AG08396 (cell line): ENCODE measurements at places on chromosomes 2 and 18.

GRCh38 chr2:84741182-84741822 lies 139.6 kb downstream of the TRABD2A start:
- DNase-seq = no peak

- DNase-seq = no peak
Measured at GRCh38 chr2:24351627-24351938, 8.8 kb downstream of the ITSN2 start.

DNA sequence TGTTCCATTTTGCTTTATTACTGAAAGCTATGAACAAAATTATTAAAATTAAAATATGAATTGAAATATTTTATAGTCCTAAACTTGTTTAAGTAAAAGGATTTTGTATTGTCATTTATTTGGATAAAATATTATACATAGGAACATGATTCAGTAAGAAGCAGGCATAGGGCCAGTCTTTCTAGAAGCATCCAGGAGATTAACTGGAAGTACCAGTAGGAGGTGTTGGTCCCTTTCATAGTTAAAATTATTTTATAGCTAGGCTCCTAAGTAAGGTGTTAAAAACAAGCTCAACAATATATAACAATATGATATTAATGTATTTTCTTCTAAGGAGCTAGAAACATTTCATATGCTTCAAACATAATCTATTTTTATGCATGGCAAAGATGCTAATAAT lies 43.7 kb downstream of the FIGN start:
- DNase-seq = no peak

DNA sequence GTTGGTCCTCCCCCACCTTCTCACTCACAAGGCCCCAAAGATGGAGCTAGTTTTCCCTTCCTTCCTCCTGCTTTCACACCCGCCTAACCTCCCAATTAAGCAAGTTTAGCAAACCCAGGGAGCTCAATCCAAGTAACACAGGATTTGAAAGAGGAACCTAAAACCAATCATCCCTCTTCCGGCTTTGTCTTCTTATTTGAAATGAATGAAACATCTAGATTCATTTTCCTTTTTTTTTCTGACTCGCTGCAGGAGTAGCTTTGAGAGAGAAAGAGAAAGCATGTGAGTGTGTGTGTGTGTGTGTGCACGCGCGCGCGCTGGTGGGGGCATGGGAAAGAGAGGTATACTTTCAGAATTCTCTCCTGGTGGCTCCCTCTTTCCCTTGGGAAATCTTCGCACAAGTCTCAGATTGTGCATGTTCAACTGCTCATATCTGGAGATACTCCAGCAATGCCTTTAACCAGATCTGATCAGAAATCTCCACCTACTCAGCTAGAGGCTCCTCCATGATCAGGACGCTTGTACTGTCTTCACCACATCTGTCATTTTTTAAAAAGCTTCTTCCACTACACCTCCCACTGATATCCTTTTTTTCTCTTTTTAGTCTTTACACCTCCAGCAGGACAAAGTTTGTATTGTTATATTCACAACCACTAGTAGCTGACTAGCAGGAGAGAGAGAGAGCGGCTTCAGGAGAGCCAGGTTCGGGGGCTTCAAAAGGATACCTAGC lies 1.7 kb downstream of the SLC8A1 start:
- no peak for DNase-seq

DNA sequence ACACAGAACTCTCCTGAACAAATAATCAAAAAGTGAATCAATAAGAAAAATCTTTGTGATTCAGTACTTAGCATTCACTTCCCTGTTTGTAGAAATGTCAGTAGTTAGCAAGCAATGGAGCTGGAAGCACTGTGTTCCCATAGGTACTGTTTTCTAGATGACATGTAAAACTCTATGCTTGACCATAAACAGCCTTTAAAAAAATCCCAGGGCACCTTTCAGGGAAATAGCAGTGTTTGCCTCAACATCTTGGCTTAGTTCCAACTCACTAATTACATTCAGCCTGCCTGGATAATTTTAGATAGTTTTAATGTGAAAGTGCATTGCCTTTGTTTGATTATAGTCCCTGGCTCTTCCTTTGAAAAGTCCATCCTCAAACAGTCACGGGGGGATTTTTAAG lies 721.8 kb downstream of the ERBB4 start:
- no peak for DNase-seq

DNA sequence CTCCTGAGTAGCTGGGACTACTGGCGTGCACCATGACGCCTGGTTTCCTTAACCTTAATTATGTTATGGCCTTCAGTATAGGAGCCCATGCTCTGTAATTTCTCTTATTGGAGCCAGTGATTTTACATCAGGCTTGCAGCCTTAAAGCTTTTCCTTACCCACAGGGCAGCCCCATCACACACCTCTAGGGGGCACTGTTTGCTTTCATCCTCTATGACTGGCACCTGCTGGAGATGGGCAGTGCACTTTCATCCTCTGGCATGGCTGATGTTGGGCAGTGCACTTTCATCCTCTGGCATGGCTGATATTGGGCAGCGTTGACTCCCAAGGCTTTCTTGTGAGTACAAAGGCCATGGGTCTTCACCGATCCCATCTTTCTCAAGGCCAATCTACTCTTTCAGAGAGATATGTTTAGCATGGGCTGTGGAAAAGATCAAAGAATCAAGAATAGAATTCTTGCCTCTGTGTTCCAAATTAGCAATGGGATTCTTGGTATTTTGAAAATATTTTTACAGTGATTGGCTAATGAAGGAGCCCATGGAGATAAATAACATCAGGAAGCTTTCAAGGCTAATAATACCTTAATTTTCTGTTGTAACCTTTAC lies 80.7 kb upstream of the MEX3C start:
- DNase-seq = no peak

- DNase-seq = peak; percentile 29
Measured at GRCh38 chr2:109647636-109648035, 33.5 kb downstream of the SOWAHC start.

- no peak for DNase-seq
Measured at GRCh38 chr18:35122586-35123224, 81.5 kb downstream of the MAPRE2 start.

DNA sequence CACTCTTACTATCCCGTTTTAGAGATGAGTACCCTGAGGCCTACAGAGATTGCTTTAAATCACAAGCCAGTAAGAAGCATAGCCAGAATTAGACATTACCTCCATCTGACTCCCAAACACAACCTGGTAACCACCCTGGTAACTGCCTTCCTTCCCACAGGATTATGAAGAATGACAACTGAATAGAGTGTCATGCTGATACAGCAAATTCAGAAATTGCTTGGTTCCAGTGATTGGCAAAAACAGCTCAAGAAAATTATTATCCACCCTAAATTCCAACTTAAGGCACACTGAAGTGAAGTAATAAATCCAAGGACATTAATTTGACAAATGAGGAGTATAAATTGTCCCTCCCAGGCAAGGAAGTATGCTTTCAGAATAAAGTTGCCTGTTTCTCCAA lies 195.8 kb upstream of the RBMS1 start:
- DNase-seq = no peak

GRCh38 chr18:66727991-66728390 lies 124.1 kb upstream of the CDH19 start:
- no peak for DNase-seq

GRCh38 chr2:210548878-210549384 lies 7.5 kb upstream of the CPS1 start:
- DNase-seq = no peak

- DNase-seq = peak; percentile 72
Measured at GRCh38 chr18:59516356-59517155, 157.5 kb upstream of the LMAN1 start.

- DNase-seq = no peak
Measured at GRCh38 chr2:6358985-6359384, 506.7 kb downstream of the CMPK2 start.

DNA sequence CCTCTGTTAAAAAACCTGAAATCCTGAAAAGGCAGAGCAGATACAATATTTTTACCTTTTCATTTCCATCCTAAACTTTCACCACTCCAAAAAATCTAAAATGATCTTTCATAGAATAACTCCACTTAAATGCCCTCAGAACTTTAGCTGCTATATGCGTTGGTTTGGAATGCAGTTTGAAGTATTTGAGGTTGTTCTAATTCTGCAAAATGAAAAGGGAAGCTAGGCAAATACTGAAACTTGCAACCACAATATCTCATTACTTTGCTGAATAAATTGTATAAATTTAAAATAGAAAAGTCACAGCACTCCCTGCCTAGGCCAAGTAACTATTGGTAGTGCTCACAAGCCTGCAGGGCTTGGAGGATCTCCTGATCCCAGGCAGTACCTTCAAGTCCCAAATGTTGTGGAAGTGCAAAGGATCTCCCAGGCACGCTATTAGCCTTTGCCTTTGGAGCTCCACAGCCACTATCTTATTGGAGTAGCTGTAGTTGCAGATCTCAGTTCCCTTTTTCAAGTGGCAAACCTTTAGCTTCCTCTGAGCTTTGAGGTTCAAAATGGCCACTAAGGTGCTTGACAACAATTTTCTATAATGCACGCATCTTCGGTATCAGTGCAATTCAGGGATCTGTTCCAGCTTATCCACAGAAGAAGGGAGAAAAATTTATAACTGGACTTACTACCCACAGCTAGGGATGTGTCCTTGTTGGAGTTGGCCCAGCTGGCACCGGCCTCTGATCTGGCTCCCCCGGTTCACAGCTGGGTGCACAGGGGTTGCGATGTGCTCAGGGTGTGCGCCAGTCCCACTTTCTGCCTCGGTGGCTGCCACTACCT lies 43.4 kb upstream of the ANKRD62 start:
- DNase-seq = no peak

DNA sequence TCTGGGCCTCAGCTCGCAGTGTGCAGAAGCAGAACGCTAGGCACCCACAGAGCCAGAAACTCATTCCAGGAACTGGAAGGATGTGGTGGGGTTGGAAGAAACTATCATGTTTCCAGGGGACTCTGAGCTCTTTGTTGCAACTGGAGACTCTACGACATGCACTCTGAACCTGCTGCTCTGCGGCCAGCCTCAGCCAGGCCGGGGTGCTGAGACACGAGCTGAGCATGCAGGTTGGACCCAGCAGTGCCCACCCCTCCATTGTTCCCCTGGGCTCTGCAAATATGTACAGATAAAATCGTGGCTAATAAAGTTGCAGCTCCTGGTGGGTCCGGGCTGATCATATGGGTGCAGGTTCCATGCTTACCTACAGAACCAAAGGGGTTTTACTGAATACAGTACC lies 37.6 kb upstream of the ARL4C start:
- DNase-seq = no peak

GRCh38 chr2:120436885-120437603 lies 91.1 kb downstream of the INHBB start:
- peak; percentile 61 for DNase-seq

- DNase-seq = no peak
Measured at GRCh38 chr2:10499911-10500521, 51.9 kb upstream of the ODC1 start.

GRCh38 chr2:151900331-151900730 lies 72.1 kb upstream of the ARL5A start:
- no peak for DNase-seq

GRCh38 chr18:48229552-48229981 lies 179.6 kb downstream of the ZBTB7C start:
- no peak for DNase-seq

DNA sequence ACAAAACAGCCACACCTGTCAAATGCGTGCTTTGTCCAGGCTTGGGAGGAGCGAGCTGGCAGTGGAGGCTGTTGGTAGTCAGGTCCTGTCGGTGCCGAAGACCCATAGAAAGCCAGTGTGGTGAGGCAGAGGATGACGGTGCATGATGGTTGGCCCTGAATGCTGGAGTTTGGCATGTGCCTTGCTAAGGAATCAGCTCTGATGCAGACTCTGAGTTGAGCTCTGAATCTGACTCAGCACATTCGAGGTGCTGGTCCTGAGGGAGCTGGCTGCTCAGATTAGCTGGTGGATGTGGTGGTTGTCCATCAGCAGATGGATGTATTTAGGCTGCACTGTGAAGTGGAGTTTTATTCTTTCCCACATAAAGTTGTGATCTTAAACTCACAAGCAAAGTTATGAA lies 111.3 kb downstream of the ARHGEF4 start:
- DNase-seq = no peak

DNA sequence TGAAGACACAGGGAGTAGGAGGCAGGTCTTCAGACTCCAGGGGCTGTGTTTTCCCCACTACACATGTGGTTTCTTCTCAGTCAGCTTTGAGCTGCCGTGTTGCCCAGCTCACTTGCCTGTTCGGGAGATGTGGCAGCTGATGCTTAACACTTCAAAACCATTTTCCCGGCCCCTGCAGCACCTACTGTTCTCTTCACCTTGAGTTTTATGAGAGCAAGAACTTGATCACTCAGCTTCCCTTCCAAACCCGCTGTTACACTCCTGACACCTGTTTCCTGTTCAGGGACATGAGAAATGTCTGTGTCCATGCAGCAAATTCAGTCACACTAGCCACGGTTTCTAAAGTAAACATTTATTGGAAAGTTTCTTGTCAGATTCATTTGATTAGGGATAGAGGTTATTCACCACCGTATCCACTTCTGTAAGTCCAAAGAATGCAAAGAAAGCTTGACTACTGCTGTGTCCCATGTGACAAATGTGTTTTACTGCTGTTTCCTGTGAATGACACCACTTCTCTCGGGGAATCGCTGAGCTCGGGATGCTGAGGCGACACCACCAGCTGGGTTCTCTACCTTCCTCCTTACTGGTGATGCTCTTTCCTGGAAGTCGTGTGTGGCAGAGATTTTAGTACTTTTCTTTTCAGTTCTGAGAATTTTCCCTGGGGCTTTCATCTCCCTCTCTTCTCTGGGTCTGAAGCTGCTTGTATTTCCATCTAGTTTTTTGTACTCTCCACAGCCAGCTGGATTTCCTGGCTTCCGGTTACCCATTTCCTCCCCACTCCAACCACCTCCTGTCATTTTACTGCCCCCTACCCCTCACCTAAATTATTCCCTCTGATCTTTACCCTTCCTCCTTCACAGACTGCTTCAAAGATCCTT lies 91.7 kb downstream of the KLF7 start:
- no peak for DNase-seq

GRCh38 chr2:219877728-219878127 lies 250.3 kb downstream of the SLC4A3 start:
- DNase-seq = no peak

GRCh38 chr2:134647607-134648256 lies 71.1 kb downstream of the TMEM163 start:
- DNase-seq = no peak

GRCh38 chr18:9965711-9966624 lies 52.2 kb downstream of the VAPA start:
- no peak for DNase-seq

GRCh38 chr2:43057026-43057741 lies 169.2 kb downstream of the ZFP36L2 start:
- no peak for DNase-seq

GRCh38 chr2:120669121-120669952 lies 66.3 kb upstream of the GLI2 start:
- DNase-seq = peak; percentile 51

GRCh38 chr18:46421973-46422551 lies 235.0 kb downstream of the LOXHD1 start:
- DNase-seq = no peak
